Astrocyte of the cerebellum (primary cell): ENCODE measurements at places on chromosomes 6 and 20.
A peak's percentile ranks its signal among the peaks of the same experiment; 100 is the strongest.

- DNase-seq, result no peak
These were observed 163.6 kb downstream of the SLC16A10 start for GRCh38 chr6:111250791-111251354.

DNA sequence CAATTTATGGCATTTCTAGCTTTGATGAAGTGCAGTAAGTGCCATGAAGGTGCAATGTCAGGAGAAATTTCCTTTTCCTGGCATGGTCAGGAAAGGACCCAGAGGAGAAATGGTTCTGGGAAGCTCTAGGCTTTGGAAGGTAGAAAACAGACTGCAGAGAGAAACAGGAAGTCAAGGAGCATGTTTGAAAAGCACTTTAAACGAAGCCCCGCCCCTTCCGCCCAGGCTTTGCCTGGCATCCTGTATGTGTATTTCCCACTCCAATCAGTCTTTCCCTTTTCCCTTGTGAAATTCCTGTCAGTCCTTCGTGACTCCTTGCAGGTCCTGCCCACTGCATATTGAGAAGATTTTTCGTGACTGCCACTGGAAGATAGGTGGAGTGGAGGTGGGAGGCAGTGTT lies 320.9 kb upstream of the SASH1 start:
- no peak for DNase-seq

- no peak for DNase-seq
These were observed 94.7 kb upstream of the AGPAT4 start for GRCh38 chr6:161368514-161368913.

GRCh38 chr20:5674176-5674660 lies 76.0 kb upstream of the SHLD1 start:
- no peak for DNase-seq

DNA sequence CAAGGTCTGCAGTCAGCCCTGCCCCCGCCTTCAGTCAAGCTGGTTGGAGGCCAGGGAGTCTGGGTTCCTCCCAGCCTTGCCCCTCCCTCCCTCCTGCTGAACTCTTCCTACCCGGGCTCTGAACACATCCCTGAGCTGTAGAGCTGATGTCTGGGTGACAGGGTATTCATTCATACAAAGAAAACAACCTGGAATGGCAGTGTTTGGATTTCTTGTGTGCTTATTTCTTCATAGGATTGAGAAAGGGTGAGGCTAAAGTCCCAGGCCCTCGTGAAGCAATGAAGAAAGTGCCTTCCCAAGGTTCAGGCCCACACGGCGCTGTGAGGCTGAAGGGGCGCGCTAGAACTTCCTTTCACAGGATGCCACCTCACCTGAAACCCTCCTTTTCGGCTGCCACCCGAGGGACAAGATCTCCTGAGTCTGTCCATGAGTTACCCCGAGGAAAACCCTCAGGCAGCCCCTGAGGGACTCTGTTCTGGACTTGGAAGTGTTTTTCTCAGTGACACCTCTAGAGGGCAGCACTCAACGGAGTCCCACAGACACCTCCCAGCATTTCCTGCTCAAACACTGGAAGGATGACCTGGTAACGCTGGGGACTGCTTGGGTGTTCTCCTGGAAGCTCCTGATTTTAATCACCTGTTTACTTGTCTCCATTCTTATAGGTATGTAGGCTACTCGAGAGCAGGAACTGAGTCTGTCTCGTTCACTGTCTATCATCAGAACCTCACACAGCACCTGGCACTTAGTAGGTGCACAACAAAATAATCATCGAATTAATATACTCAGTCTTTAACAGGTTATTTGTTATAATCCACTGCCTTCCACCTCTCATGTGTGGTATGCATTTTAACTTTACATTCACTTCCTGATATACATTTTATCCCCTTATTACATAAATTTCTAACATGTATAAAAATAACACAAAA lies 11.8 kb upstream of the GSTA1 start:
- DNase-seq, result peak; percentile 12

DNA sequence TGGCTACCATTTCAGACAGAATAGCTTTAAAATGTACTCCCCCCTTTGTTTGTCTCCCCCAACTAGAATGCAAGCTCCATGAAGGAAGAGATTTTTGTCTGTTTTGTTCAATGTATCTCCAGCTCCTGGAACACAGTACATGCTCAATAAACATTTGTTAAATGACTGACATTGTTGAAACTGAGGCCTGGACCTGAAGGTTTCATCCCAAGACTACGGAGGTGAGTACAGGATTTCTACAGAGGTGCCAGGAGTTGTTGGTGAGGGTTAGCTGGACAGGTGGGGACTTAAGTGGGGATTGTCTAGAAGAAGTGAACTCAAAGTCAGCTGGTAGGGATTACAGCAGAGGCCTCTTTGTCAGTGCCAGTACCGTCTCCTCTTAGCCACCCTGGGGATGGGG lies 19.4 kb downstream of the VEGFA start:
- DNase-seq, result no peak

DNA sequence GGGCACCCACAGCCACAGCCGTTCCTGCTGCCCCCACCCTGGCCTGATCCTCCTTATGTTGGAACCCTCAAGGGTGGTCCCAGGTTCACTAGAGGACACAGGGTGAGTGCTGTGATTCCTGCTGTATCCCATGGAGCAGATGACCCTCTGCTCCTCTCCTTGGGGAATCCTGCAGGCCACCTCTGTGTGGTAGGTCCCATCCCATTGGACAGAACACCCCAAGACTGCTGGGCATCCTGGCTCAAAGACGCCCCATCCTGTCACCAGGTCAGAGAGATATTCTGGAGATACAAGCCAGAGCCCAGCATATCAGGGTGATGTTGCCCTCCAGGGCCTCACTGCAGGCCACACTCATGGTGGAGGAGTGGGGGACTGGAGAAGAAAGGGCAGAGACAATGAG lies 28.4 kb downstream of the HLA-A start:
- DNase-seq, result no peak

- no peak for DNase-seq
These were observed 28.3 kb downstream of the L3MBTL3 start for GRCh38 chr6:130046671-130047070.

DNA sequence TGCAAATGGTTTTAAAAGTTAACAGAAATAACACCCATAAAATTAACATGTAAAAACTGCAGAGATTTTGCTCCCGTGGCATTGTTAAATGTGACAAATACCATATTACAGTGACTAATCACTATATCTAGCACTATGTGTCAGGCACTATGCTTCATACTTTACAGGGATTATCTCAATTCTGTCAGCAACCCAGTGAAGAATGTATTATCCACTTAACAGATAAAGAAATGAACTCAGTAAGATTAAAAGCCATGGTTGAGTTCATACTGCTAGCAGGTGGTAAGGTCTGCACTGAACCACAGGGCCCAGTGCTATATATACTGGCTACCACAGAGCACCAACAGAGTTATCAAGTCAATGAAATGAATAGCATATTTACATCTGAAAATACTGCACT lies 65.4 kb downstream of the RWDD2A start:
- DNase-seq, result no peak

GRCh38 chr20:56974499-56975250 lies 291.8 kb downstream of the BMP7 start:
- peak; percentile 43 for DNase-seq

GRCh38 chr20:21513181-21513663 lies 642 bp downstream of the NKX2-2 start:
- no peak for DNase-seq

DNA sequence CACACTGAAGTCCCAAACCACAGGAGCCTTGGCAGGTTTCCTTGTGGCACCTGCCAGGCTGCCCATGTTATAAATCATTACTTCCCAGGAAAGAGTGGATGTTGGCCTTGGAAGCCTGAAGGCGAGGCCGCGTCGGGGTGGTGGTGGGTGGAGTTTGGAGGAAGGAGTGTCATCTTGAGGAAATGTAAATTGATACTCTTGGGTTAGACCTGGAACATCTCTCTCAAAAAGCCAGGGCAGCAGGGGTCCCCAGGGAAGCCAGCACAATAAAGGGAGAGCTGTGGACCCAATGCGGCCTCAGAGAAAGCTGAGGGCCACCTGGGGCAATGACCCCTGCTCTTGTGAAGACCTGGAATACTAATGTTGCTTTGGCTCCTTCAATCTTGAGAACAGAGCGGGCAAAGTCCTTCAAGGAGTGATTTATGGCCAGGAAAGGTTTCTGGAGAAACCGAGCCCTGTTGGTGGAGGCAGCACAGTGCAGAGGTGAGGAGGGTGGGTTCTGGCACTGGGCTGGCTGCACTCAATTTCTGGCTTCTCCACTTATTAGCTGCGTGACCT lies 26.3 kb upstream of the TRAF3IP2 start:
- DNase-seq, result no peak

DNA sequence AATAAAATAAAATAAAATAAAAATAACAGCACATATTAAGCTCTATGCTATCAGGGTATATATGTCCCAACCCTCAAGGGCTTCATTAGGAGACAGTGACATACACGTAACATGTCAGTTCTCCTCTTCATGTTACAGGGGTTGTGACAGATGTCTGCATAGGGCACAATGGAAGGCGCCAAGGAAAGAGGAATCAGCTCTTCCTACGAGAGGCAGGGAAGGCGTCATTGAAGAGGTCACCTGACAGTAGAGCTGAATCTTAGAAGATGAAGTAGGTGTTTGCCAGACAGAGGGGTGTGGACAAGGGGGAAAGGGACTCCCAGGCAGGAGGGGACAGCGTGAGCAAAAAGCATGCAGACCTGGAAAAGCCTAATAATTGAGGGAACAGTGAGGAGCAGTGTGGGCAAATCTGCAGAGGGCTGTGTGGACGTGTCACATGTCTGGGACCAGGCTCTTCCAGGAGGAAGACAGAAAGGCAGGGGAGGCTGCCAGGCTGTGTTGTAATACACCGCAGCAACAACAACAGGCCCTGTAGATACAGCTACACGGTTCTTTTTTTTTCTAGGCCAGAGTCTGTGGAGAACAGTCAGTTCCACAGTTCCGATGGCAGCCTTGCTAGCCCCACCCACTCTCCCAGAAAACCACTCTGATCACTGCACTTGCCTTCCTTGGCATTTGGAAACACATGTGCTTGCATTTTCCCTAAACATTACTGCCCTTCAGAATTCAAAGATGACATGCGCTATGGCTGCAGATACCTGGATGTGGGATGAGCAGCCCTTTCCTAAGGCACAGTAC lies 2.5 kb upstream of the FKBP5 start:
- no peak for DNase-seq

GRCh38 chr6:300494-301198 lies 8.4 kb downstream of the DUSP22 start:
- no peak for DNase-seq

DNA sequence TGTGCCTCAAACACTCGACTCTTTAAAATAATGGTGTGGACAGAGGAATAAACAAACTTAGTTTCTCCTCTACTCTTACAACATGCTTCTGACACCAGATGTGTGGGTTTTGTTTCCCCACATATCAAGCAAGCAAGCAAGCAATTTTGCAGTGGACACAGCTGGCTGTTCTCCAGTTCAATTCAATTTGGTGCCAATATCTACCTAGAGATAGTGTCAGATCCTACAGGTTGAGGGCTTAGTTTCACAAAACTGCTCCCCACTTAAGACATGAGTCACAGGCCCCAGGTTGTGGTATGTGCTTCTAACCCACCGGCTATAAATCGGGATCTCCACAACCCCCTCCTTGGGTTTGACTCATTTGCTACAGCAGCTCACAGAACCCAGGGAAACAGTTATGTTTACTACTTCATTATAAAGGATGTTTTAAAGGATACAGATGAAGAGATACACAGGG lies 131.4 kb upstream of the TRAF3IP2 start:
- DNase-seq, result no peak

DNA sequence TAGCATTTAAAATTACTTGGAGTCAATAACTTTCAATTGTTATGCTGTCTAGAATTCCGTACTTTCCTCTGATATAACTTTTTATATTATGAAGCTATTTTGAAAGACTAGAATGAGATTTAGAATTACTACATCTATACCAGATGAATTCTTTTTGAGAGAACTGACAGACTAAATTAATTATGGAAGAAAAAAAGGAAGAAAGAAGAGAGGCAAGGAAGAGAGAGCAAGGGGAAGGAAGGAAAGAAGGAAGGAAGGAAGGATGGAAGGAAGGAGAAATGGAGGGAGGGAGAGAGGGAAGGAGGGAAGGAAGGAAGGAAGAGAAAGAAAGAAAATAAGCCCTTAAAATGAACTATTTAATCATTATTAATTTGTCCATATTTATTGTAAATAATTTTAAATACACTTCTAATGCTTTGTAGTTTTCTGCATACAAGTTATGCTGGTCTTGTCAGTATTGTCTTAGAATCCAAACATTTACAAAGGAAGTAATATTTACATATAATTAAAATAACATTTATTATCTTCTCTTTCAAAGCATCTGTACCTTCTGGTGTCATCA lies 280.4 kb upstream of the HSF2 start:
- DNase-seq, result no peak

- peak; percentile 24 for DNase-seq
These were observed 404.2 kb upstream of the CITED2 start for GRCh38 chr6:139778688-139779087.

- DNase-seq, result no peak
These were observed 397.8 kb downstream of the LAMA2 start for GRCh38 chr6:129280749-129281148.

DNA sequence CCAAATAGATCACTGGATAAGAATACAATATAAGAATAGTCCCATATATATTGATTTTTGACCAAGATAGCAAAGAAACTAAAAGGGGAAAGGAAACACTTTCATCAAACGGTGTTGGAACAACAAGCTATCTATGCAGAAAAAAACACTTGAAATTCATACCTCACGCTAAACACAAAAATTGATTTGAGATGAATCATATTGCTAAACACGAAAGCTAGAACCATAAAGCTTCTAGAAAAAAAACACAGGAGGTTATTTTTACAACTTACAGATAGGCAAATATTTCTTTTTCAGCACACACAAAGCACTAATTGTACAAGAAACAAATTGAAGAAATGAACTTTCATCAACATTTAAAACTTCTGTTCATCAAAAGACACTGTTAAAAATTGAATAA lies 36.7 kb upstream of the TMEM14A start:
- DNase-seq, result no peak

GRCh38 chr6:162226803-162227202 lies 500.8 kb downstream of the PRKN start:
- DNase-seq, result no peak

DNA sequence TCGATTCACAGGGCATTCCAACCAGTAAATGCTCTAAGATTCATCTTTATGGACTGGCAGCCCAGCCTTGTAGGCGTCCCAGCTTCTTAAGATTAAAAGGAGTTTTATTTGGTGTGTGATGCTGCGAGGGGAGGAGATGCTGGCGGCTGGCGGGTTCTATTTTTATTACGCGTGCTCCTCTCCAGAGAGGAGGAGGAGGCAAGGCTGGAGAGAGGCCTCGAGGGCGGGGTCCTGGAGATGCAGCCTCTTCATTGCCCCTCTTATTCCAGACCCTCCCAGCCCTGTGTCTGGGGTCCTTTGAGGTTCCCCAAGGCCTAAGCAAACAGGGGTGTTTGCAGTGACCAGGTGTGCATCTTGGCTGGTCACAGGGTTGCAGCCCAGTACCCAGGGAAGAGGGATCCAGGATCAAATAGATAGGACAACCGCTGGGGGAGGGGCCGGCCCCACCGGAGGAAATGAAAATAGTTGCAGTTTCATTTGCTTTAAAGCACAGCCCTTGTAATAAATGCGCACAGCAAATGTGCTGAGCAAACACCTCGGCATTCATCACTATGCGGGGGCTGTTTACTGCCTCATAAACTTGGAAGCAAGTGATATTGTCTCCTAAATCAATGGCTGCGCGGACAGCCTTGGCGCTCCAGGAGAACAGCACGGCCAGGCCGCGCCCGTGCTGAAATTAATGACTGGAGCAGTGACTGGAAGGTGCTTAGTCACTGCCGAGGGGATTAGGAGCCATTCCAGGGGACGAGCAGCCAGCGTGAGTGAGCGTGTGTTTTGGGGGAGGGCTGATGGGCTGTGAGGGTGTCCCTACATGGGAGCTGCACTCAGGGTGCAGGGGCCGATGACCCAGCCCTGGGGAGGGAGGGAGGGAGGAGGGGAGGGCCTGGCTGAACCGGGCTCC lies 83.0 kb downstream of the TMEM242 start:
- DNase-seq, result no peak
